ENCODE measurements at places on chromosomes 11 and 22.

DNA sequence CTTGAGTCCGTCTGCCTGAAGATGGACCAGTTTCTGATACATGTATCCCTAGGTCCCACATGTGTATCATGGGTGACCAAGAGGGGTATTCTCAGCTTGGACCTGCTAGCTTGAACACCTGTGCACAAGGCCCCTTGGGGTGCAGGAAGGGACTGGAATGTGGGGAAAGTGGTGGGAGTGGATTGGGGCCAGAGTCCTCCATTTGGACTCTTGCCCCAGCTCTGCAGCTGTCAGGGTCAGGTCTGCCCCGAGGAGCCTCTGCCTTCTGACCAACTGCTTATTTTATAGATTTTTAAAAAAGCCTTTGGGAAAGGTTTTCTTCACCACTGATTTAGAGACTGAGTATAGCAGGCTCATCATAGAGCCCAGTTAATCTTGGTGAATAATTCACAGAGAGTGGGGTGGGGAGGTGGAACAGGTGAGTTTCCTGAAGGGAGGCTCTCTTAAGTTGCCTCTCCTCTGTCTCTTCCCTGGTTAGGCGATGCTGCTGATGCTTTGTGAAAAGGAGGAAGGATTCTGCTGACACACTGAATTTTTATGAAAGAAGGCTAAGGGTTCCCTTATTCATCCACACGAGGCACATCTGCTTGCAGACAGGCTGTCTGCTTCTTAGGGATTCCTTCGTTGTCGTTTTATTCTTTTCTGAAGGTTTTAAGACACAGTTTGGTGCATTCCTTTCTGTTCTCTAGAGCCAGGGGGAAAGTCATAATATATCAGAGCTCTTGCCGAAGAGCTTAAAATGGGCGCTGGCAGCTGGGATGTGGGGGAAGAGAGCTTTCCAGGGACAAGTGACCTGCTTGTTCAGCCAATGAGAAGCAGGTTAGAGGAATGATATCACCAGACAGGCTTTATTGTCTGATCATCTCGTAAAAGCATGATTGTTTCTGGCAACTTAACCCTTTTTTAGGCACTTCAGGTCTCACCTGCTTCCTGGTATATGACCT, 19.9 kb downstream of the TRIM44 start:
- no peak for DNase-seq

- no peak for DNase-seq
Observed at GRCh38 chr11:16942342-16942741, 71.9 kb downstream of the PLEKHA7 start.

GRCh38 chr11:67675058-67675747, 780 bp upstream of the ALDH3B2 start:
- no peak for DNase-seq

DNA sequence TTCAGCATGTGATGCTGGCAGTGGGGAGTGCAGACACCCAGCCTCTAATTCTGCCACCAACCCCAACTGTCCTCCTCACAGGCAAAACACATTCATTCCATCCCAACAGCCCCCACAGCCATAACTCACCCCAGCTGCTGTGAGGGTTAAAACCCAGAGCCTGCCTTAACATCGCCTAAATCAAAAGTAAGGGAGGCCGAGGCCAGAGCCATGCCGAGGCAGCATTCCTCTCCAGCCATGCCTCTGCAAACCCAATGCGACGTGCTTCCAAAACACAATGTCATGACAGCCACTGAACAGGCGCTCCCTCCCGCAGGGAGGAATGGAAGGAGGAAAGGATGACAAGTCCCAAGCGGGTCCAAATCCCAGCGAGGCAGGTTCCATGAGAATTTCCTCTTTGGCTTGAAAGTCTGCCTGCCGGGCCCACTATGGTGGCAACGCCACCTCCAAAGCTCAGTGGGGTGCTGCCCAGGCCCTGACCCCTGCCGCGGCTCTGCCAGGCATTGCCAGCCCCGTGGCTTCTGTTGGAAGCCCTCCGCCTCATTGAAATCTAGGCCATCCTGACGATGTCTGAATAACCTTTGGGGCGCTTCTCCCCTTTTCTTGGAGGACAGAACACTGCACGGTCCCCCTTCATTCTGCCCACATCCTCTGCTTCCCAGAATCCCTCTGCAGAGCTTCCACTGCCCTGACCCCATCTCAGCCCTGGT, 472.3 kb downstream of the BRD1 start:
- DNase-seq, result no peak

DNA sequence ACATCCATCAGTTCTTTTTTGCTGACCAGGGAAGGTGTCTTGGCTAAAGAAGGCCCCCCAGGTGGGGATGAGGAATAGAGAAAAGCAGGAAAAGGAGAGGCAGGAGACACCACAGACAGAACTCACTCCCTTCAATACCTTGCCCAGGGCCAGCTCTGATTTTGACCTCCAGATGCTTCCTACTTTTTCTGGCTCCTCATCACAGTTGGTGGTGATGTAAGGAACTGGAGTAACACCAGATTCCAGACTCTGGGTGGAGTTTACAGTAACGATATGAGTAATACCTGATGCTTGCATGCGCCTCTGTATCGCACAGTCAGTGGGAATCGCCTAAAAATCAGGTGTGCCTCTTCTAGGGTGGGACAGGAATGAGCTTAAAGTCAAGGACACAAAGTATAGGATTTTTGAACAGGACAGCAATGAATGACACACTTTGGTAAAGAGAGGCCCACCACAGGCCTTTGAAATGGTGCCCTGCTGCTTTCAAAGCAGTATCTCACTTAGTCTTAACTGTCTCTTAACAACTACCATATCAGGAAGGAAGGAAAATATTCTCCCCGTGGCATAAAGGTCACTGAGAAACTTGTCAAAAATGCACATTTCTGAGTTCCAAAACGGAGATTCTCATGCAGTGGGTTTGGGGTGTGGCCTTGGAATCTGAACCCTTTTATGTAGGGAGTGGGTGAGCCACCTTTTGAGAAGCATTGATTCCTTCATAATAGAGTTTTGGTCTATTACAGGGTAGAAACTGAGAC, 140.8 kb downstream of the SNX19 start:
- no peak for DNase-seq

DNA sequence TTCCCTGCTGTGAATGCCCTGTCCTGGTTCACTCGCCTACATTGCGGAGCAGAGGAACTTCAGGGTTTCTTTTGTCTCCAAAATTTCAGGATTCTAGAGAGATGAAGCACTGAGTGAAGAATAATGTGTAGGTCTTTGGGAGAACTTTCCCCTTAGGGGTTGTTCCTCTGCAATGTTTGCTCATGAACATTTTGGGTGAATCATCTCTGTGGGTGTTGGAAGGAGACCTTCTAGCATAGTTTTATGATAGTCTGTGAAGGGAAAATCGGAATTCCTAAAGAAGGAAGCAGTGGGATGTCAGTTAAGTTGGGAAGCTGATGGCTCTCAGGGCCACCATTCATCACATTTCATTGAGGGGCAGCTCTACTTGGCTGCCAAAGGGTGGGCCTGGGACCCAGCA, 64.8 kb downstream of the MIAT start:
- no peak for DNase-seq

DNA sequence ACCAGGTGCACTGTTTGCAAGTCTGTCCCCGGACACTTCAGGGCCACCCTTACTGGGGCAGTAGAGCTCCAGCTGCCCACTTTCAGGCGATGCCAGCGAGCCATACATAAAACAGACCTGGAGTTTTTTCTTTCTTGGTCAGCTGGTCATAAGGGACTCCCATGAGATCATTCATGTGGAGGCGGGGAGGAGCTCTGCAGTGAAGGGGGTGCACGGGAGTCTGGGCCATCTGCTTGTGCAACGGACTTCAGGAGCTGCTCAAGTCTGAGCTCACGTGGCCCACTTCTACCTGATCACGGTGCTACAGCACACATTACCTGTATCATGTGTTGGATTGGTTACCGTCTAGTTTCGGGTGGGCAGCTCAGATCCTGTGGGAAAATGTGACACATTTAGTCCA, 9.2 kb upstream of the MRGPRF start:
- DNase-seq, result no peak

- DNase-seq, result no peak
Observed at GRCh38 chr11:130330101-130330684, 15.5 kb upstream of the ZBTB44 start.

GRCh38 chr11:90204832-90205646, 17.8 kb downstream of the CHORDC1 start:
- DNase-seq, result no peak

DNA sequence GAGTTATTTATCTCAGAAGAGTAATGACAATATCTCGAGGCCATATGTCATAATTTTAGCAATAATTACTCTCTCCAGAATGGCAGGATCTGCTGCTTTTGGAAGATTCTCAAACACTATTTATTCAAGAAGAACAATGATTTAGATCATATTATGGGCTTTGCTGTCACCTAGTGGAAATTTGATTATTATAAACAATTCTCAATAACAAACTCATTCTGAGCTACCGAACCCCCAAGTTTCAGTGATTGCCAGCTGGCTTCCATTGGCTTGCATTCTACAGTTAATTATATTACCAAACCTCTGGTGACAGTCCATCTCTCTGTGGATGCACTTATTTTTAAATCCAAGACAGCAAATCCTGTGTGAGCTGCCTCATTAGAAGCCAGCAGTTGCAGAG, 27.9 kb upstream of the SLC36A4 start:
- DNase-seq, result no peak

DNA sequence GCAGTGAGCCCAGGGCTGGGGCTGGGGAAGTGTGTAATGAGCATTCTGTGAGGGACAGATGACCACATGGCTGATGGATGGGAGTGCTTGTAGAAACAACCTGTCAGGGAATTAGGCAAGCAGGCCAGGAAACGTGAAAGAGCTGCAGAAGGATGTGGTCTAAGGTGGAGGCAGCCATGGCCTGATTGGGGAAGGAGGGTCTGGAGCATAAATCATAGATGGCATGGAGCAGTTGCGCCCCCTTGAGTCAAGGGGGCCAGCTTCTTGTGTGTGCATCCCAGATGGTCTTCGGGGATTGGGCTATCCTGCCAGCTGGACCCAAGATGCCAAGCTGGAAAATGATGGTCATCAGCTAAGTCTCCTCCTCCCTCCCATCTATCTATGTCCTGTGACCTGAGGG, 119.4 kb upstream of the CLPB start:
- DNase-seq, result no peak

- no peak for DNase-seq
Observed at GRCh38 chr22:45290410-45290936, 5.7 kb downstream of the UPK3A start.

- no peak for DNase-seq
Observed at GRCh38 chr11:117443266-117444186, 115.9 kb downstream of the CEP164 start.

GRCh38 chr22:50548921-50549790, 3.5 kb downstream of the KLHDC7B start:
- no peak for DNase-seq

DNA sequence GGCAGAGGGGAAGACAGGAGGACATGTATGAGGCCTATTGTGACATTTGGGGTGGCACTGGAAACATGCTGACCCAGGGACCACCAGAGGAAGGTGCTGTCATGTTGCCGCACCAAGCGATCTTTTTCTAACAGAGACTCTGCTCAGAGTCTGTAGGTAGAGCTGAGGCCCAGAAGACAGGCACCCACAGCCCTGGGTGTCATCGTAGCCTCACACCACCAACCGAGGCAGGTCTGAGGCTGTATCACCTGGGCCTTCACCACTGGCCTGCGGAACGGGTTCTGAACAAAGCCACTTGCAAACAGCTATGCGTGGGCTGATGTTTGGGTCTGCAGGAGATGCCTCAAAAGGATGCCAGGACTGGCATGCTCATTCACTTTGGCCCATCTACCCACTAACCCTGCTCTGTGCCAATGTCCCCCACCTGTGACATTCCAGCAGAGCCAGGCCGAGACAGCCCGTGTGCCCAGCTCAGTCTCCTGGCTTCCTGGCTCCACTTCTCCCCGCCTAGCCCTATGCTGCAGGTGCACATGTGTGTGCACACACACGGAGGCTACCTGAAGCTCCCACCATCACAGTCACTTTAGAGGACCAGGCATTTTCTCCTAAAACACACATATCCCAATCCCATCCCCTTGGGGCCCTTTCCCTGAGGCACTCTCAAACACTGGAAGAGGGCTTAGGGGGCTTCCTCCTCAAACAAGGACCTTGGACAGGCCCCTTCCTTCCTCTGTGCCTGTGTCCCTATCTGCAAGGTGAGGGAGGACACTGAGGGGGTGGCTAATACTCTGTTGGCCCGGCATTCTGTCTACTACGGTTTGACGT, 3.6 kb downstream of the TRIM29 start:
- DNase-seq, result no peak

DNA sequence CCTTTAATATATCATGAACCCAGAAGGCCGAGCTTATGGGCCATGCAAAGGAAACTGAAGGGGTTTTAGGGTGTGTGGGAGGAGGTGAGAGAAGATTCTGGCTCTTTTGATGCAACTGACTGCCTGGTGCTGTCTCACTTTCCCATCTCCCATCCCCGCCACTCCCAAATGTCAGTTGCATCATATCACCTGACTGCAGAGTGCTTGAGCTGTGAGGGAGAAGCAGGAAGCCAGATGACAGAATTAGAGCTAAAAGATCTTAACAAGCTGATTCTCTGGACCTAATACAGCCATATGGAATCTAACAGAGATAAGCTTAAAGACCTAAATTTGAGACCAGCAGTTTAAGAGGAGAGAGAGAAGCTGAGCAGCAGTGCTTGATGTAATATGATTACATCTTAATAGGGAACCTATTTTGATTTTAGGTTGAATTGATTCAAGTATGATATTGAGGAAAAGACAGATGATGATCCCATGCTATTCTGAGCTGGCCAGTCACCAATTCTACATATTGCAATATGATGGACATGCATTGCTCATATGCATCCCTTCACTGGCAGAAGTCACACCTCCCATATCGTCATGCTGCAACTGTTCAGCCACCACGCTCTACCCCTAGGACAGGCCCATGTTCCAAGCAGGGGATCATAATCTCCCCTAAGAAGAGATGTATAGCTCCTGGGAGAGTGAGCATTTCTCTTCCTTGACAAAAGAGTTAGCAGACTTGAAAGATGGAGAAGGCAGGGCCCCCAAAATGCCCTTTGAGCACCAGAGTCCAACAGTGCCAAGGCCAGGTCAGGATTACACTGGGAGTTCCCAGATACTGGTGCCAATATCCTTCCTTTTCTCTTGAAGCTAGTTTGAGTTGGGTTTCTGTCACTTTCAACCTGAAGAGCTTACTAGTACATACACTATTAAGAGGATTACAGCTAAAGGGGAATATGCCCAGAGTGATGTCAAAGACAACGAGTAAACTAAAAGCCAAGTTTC, 44.9 kb downstream of the PLEKHA7 start:
- DNase-seq, result no peak

GRCh38 chr11:100576718-100577021, 110.4 kb upstream of the ARHGAP42 start:
- no peak for DNase-seq
